ENCODE measurements at places on chromosomes 2 and 18. TPM values are rescaled to one million over a fixed set of nuclear protein-coding genes. Genes with fewer than 3 reads are reported as not detected.

DNA sequence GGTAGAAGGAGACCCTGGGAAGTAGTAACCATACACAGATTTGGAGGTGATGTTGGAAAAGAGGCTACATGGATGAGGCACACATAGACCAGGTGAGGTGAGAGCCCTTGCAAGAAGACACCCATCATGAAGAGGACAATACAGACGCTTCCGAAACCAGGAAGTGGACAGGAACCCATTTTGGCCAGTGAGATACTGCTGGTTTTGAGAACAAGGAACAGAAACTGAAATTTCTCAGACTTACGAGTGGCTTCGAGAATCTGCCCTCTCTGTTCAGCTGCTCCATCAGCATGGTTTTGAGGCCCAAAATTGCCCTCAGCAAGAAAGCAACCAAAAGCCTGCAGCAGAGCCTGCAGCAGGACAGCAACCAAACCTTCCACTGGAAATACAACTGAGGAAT lies 479.1 kb upstream of the NRXN1 start:
- no peak for DNase-seq

The SLC30A3 gene
- polyA plus RNA-seq: not detected

DNA sequence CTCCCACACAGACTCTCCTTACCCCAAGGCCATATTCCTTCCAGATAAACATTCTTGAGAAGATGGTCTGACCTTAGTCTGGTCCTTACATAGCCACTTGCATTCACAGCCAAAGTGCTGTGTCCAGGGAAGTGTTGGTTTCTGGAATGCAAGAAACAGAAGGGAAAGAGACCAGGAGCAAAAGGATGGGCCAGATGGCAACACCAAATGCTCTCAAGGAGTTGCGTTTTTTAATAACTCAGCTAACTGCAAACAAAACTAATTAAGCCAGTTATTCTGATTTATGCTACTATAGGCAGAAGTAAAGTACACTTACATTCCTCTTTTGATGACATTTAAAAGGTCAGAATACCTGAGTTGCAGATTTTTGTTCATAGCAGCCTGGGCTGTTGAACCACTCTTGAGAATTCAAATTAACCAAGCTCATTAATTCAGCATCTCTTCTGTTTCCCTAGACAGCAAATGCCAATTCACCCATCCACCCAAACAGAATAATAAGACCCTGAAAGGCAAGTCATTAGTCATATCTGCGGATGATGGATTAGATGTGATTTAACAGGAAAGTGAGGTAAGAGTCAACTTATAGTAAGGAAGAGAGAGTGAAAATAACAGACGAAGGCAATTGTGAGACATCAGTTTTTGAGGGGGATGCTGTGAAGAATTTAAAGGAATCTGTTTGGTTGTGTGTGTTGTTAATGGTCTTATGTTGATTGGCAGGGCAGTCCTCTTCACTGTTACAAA lies 18.8 kb downstream of the CCDC85A start:
- DNase-seq: no peak

DNA sequence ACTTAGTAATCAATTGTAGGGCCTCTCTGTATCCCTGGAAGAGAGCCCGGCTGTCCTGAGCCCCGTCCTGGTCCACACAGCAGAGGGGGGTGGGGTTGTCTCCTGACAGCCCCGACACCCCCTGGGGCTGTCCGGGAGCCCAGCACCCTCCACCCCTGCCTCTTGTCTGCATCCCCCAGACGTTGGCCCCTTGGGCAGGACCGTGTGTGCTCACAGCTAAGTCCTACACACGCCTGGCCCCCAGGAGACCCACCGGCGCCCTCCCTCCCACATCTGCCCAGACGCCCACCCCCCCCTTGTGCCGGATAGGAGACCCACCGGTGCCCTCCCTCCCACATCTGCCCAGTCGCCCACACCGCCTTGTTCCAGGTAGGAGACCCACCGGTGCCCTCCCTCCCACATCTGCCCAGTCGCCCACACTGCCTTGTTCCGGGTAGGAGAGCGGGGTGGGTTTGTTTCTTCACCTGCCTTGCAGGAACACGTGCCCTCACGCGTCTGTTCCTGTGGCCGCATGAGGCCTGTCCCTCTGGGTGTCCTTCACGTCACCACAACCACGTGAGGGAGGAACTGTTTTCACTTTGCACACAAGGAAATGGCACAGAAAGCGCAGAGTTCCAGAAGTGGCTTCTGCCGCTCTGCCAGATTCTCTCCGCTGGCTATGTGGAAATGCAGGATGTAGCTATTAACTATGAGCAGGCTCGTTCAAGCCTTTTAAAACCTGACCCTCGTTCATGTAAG lies 61.1 kb upstream of the NFATC1 start:
- no peak for DNase-seq

- DNase-seq: no peak
Observed at GRCh38 chr2:128202791-128203190, 111.8 kb downstream of the UGGT1 start.

The PARD6G gene
- 2.2 TPM for polyA plus RNA-seq

- no peak for DNase-seq
Observed at GRCh38 chr2:234994438-234995321, 42.9 kb downstream of the SH3BP4 start.

GRCh38 chr18:44934901-44935300 lies 254.2 kb downstream of the SETBP1 start:
- DNase-seq: no peak

DNA sequence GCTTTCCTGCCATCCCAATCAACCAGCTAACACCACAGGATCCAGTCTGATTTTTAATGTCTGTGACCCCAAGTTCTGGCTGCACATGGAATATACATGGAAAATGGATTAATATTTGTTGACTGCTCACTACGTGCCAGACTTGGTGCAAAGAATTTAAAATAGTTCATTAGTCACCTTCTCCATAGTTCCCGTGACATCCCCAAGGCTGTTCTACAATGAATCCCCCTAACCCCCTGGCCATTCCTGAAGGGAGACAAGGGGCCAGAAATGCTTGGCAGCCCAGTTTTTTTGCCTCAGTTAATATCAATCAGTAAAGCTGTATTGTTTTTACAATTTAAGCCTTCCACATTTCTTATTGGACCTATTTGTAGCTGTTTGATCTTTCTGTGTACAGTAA lies 71.0 kb upstream of the ST3GAL5 start:
- no peak for DNase-seq

The AOX1 gene
- polyA plus RNA-seq: 11.5 TPM

GRCh38 chr18:680392-680791 lies 22.9 kb downstream of the TYMS start:
- no peak for DNase-seq

- DNase-seq: no peak
Observed at GRCh38 chr2:26816893-26817292, 31.0 kb downstream of the CENPA start.

The POTEC gene
- polyA plus RNA-seq: not detected

The CYP1B1 gene
- polyA plus RNA-seq: 27.3 TPM

- no peak for DNase-seq
Observed at GRCh38 chr2:203352604-203353255, 24.5 kb downstream of the ABI2 start.

DNA sequence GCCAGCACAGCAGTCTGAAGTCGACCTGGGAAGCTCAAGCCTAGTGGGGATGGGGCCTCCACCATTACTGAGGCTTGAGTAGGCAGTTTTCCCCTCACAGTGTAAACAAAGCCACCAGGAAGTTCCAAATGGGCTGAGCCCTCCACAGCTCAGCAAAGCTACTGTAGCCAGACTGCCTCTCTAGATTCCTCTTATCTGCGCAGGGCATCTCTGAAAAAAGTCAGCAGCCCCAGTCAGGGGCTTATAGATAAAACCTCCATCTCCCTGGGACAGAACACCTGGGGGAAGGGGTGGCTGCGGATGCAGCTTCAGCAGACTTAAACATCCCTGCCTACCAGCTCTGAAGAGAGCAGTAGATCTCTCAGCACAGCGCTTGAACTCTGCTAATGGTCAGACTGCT lies 218.4 kb upstream of the VRK2 start:
- DNase-seq: no peak

DNA sequence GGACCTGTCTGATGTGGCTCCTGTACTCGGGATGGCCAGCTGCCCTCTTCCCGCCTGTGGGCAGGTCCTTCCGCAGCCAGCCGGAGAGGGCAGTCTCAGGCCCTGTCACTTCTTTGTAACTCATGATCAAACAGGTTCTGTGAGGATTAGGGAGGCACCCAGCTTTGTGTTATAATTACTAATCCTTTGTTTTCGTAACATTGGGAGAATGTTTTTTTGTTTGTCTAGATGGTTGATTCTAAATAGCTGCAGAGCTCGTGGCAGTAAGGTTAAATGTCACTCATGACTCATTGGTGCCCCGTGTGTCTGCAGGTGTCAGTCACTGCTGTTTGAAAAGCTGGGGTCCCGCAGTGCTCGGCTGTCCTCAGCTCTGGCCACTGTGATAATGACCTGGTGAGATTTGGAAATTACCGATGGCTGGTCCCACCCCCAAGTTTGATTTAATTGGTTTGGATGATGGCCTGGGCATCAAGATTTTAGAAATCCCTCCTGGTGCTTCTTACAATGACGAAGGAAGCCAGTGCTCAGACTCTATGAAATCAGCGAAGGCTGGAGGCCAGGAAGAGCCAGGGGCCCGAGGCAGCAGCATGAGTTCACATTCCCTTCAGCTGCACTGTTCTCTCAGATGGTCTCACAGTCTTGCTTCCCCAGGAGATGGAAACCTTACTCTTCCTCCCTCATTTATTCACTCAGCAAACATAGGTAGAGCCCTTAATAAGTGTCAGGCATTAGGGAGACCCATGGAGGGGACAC lies 172.8 kb downstream of the VAPA start:
- DNase-seq: no peak

The ATP8B1 gene
- polyA plus RNA-seq: 14.9 TPM

GRCh38 chr2:112216167-112216566 lies 38.7 kb downstream of the ZC3H8 start:
- DNase-seq: no peak

- no peak for DNase-seq
Observed at GRCh38 chr2:187208199-187208785, 239.8 kb downstream of the CALCRL start.

DNA sequence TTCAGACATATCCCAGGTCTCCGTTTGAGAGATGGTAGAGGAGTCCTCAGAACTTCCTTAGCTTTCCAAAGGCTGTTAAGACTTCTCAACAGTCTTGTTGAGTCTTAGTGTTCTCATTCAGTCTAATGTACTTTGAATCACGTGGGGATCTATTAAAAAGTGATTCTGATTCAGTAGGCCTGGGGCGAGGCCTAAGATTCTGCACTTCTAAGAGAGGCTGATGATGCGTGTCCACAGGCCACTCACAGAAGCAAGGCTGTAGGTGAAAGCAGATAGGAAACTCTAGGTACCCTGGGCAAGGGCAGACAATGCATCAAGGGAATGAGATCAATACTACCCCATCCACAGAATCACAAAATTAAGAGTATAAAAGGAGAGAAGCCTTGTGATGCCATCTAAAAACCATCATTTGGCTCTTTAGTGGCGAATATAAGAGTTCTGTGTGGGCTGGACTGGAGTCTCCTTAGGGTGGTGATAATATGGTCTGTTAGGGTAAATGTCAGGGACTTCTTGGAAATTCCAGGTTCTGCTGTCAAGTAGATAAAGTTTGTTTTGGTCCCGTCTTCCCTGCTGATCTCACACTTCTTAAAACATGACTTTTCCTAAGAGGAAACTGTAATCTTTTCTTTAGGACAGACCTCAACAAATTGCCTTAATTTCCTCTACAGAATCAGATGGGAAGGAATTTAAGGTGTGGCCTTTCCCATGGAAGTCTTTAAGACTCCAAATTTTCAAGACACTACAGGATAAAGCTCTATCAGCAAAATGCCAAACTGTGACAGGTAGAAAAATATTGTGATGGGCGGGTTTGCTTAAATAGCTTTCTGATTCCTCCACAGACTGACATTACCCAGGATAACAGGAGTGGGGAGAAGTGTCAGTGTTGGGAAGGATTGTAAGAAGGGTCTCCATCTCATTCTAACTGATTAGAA lies 45.7 kb upstream of the NEMP2 start:
- no peak for DNase-seq

DNA sequence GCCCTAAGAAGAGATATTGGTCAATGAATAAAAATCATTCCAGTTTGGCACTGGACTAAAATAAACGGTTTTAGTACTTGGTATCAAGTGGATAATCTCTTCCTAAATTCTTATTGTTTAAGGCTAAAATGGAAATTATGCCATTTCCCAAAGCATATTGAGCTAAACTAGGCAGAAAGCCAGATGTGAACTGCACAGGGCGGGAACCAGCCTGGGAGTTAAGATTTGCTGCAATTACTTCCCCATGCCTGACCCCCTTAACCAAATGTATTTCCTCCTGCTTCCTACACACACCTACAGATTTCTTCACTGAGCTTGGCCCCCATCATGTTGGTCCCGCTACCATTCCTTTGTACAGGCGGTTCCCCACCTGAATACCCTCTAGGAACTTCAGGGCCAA lies 12.2 kb downstream of the ZBTB7C start:
- DNase-seq: no peak

DNA sequence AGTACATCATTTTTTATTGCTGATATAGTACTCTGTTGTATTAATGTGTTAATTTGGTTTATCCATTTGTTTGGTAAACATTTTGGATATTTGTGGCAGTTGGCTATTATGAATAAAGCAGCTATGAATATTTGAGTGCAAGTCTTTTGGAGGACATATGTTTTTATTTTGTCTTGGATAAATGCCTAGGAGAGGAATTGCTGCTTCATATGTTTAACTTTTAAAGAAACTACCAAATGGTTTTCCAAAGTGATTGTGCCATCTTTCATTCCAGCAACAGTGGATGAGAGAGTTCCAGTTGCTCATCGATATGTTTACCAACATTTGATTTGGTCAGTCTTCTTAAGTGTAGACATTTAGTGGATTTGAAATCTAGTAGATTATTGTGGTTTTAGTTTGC lies 51.8 kb downstream of the MERTK start:
- DNase-seq: no peak

The VIT gene
- 0.12 TPM for polyA plus RNA-seq

GRCh38 chr2:54572636-54573536 lies 116.8 kb downstream of the SPTBN1 start:
- no peak for DNase-seq

The ST6GAL2 gene
- polyA plus RNA-seq: 0.68 TPM

The KRTCAP3 gene
- 62.2 TPM for polyA plus RNA-seq

The DPP4 gene
- polyA plus RNA-seq: 0.15 TPM

The PEX13 gene
- polyA plus RNA-seq: 7.9 TPM

GRCh38 chr18:55152801-55153200 lies 193.5 kb upstream of the CCDC68 start:
- DNase-seq: no peak

The FRZB gene
- 0.76 TPM for polyA plus RNA-seq

The LYPD6 gene
- polyA plus RNA-seq: 1.6 TPM

GRCh38 chr18:45111502-45111848 lies 430.8 kb downstream of the SETBP1 start:
- DNase-seq: no peak

DNA sequence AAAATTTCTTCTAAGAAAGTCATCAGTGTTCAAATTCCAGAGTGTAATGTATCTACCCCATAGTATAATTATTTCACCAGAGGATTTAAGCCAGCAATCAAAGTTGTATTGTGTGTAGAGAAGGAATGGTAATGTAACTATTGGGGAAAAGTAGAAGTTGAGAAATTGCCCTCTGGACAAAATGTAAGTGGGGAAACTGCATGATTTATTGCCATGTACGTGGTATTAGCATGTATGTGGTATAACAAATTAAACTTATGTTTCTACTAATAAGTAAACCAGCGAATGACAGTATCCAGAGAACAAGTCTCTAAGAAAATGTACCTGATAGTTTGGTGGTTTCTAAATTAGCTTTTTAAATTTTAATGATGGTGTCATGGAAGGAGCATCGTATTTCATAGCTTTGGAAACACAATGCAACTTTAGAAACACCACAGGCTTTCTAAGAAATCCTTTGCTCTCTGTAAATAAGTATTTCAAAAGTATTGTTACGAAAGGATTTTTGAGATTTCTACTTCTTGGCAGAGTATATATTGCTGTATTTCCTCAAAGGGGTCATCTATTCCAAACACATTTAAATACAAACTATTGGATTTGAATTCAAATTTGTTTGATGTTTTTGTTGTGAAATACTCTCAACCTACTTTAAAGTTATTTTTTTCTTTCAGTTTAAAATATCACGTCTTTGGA lies 1018.9 kb upstream of the ZEB2 start:
- no peak for DNase-seq
